ENCODE measurements at places on chromosomes 1 and 21.
A peak's percentile ranks its signal among the peaks of the same experiment; 100 is the strongest.

DNA sequence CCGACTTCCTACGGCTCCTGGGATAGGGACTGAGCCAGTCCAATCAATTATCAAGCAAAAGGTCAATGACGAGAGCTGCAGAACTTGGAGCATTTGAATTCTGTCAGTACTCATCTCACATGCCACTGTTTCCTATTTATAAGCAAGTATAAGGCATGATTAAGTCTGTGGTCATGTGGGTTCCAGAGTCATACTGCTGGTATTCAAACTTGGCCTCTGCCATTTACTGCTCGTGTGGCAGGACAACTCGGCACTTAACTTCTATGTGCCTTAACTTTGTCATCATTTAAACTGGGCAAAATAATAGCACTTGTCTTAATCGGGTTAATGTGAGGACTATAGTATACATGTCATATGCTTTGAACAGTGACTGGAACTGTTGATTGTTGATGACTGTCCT, 44.9 kb upstream of the TNFSF18 start:
- no peak for DNase-seq

DNA sequence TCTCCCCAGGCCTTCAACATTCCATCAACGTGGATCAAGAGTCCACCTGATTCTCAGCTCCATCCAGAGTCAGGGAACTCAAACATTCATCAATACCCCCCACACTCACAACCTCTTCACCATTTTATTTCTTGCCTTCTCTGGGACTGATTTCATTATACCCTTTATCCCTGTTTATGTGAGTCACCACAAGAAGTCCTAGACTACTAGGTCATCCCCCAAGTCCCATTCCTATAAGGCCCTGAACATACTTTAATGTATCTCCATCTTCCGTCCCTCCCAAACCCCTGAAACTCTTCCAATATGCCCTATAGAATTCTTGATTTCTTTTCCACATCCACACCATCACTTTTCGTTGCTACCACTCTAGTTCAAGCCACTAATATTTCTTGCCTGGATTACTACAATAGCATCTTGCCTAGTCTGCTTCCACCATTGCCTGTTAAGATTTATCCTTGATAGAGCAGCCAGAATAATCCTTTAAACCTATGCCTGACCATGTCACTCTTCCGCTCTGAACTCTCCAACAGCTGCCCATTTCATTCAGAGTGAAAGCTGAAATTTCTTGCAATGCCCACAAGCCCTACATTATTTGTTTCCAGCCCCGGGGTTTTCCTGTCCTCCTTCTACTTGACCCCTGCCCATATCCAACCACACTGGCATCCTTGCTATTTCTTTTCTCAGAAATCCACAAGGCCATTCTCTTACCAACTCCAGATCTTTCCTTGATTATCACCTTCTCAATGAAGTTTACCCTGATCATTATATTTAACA, 9.4 kb upstream of the SAMD13 start:
- DNase-seq: no peak

- DNase-seq: peak; percentile 18
These were observed 24.8 kb upstream of the RNF19B start for GRCh38 chr1:32989160-32990050.

DNA sequence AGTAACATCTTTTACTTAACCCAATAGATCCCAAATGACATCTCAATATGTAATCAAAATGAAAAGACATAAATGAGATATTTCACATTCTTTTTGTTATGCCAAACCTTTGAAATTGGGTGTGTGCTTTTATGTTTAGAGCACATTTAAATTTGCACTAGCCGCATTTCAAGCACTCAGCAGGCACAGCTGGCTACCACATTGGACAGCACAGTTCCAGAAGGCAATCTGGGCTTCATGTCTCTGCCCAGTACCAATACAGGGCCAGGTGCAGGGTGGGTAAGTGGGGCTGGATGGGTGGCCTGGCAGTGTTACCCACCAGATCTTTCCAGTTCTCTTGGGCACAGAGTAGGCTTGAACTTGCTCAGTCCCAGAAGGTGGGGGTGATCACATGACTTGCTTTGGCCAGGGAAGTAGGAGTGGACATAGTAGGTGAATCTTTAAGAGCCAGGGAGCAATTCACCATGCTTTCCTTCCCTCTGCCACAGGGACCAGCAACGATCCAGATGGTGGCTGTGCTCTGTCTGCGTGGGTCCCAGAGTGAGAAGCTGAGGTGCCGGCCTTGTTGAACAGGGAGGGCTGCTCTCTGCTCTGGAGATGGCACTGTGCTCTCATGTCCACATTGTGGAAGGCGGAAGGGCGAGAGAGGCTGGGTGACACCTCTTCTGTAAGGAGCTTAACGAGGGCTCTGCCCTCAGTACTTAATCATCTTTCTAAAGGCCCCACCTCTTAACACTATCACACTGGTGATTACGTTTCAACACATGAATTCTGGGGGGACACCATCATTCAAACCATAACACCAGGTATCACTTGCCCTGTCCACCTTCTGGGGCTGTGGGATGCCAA, 261.4 kb downstream of the GRIK3 start:
- DNase-seq: no peak

- DNase-seq: no peak
These were observed 102.5 kb downstream of the XPR1 start for GRCh38 chr1:180734366-180734765.

- peak; percentile 72 for DNase-seq
These were observed 42.9 kb upstream of the DNAJC6 start for GRCh38 chr1:65266476-65266875.

DNA sequence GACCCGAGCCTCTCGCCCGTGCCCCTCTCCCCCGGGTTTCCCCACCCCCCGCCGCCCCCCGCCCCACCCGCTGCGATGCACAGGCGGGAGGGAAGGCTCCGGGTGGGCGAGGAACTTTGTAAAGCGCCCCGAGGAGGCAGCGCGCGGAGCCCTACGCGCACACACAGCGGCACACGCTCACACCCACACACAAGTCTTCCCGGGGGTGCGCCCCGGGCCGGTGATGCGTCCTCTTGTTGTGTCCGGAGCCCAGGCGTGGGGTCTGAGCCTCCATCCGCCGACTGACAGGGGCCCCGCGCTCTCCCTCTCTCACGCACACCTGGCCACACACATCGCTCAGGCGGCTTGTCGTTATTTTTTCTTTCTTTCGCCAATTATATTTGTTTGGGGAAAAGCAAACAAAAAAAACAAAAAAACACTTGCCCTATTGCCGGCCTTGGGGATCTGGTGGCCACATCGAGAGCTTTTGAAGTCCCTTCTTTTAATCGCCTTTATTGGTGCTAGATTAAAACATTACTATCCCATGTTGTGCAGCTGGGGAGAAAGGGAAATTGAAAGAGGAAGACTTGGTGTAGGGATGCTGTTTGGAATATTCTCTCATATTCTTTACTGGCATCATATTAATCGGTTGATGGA, 770 bp downstream of the NTNG1 start:
- no peak for DNase-seq

GRCh38 chr1:43552813-43553212, 22.1 kb downstream of the PTPRF start:
- no peak for DNase-seq

GRCh38 chr1:156566436-156566835, 5.9 kb downstream of the IQGAP3 start:
- DNase-seq: no peak

- no peak for DNase-seq
These were observed 6.8 kb downstream of the NCF2 start for GRCh38 chr1:183583466-183583865.

DNA sequence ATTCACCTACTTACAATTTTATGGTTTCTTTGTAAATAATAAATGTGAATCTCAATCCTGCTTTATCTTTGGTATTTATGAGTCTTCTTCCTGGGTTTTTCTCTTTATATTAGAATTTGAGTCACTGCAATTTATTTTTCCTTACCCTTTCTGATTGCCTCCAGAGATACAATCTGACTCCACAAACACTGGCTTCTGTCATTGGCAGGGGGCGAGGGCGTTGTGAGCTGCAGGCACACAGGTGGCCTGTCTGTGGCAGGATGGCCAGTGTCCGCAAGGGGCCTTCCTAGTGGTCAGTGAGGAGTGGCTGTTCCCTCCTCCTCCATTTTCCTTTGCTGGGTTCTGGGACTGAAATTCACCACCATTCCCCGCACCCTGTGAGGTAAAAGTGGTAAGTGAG, 2.0 kb upstream of the MTARC1 start:
- DNase-seq: no peak

DNA sequence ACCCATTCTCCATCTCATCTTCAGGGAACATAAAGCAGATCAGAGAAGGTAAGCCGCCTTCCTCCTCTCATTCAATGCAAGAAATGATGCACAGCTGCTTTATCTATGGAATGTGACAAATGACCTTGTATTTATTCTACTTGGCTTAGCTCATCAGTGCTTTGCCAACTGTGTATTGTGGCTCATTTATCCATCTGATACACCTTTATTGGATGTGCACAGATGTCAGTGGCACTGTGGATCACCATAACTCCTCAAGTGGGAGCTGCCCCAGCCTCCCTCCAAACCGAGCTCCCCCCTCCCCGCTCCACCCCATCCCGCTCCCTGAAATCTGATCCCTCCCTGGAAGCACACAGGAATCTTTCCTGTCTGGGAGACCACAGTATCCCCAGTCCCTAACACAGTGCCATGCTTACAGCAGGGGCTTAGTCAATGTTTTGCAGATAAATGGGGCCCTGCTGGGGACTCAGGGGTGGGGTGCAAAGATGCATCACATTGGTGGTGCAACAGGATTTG, 156.0 kb upstream of the RAB4A start:
- no peak for DNase-seq

DNA sequence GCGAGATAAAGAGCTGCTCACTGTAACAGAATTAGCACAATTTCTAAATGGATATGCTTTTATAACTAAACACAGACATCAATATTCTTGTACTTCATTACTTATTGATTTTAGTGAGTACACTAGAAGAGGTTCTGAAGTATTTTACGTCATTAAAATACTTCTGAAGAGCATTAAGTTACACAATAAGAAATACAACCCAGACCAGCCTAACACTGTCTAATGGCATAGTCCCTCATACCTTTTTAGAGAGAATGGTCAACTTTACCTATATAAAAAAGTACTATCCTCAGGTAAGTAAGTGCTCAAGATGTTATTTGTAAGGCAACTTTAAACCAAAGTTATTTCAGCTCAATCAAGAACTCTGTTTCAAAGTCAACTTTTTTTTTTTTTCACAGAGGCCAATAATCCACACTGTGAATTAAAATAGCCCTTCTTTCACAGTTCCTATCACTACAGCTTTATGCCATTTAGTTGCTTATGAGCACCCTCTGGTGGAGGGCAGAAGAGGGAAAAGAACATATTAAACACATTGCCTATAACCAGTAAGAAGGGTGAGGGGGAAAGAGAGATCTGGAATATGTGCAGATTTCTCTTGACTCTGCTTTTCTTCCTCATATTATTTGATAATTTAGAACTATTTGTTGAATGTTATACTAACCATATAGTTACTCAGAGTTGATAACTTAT, 182.1 kb upstream of the DMRTA2 start:
- DNase-seq: no peak

DNA sequence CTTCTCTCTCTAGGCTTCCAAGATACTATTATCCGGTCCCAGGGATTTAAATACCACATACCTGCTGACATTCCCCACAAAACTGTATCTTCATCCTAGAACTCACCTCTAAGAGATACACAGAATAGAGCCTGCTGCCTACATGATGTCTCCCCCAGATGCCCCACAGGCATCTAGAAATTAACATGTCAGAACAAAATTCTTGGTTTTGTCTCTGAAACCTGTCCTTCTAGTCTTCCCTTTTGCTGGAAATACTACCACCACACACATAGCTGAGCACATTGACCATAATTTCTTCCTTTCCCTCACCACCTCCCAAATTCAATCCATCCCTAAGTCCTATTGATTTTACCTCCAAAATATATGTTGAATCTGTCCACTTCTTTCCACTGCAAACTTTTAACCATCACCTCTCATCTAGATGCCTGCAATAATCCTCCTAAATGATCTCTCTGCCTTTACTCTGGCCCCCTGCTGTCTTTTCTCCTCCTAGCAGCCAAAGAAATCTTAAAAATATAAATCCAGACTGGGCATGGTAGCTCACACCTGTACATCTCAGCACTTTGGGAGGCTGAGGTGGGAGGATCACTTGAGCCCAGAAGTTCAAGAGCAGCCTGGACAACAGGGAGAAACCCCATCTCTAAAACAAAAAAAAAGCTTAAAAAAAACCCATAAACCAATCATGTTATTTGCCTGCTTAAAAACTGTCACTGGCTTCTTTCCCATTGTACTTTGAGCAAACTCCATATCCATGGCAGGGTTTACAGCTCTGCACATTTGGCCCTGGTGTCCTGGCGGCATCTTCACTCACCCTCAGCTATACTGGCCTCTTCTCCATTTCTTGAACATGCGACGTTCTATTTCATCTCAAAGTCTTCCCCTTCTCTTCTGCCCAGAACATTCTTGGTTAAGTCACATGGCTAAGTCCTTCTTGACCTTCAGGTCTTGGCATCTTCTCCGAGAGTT, 6.2 kb upstream of the FAM76A start:
- no peak for DNase-seq

GRCh38 chr1:78032996-78033796, 12.6 kb upstream of the GIPC2 start:
- DNase-seq: no peak

DNA sequence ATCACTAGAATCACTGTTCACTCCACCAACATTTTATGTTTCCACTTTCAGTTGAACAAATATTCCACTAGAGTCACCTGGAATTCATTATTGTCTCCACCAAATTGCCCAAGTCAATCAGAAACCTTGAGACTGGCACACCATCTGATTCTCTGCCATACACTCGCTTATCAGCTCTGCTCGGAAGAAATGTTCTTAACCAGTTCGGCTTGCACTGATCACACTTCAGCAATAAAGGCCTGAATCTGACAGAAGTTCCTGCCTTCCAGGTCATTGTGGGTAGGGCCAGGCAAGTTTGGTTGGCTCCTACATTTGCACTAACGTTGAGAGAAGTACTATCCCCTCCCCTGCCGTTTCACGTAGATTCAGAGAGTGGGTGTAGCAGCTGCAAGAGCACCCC, 10.0 kb downstream of the TPM3 start:
- DNase-seq: peak; percentile 48

GRCh38 chr1:42743317-42744147, 3.5 kb upstream of the CLDN19 start:
- no peak for DNase-seq

DNA sequence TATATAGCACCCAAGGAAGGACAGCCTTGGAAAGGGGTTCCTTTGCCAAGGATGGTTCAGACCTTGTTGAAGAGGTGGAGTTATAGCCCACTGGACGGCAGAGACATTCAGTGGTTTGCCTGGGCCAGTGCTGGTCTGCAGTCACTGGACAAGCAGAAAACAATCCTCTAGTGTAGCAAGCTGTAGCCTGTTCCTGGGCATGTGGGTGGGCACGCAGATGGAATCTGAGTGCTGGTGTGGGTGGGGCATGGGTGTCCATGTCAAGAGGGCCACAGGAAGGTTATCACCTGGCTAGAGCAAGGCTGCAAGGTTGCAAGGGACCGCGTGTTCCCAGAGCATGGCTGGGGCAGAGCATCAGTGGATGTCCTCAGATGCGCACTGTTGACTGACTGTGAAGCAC, 244.7 kb downstream of the PTPRU start:
- no peak for DNase-seq

GRCh38 chr21:38077569-38077968, 161.3 kb upstream of the KCNJ6 start:
- DNase-seq: no peak
